ENCODE measurements at places on chromosomes 5 and 9.

- DNase-seq = peak; percentile 6
Measured at GRCh38 chr5:180830253-180831138, 27.9 kb upstream of the MGAT1 start.

DNA sequence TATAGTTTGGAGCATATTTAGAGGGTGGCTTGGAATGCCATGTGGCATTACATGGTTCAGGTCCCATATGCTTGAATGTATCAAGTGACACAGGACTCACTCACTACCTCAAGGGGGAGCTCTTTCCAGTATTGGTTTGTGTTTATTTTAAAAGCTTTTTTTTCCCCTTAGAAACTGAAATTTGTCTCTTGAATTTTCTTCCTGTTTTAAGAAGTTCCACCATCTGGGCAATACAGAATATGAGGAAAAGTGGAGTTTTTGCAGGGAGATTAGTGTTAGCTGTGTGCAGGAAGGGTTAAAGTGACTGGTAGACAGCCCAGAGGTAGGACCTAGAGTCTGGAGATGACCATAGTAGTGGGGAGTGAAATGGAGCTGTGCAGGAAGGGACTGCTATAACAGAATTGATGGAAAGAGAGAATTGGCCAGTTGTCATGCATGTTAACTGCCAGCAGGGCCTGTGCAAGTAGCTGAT, 36.6 kb downstream of the CTNNA1 start:
- DNase-seq = peak; percentile 22

DNA sequence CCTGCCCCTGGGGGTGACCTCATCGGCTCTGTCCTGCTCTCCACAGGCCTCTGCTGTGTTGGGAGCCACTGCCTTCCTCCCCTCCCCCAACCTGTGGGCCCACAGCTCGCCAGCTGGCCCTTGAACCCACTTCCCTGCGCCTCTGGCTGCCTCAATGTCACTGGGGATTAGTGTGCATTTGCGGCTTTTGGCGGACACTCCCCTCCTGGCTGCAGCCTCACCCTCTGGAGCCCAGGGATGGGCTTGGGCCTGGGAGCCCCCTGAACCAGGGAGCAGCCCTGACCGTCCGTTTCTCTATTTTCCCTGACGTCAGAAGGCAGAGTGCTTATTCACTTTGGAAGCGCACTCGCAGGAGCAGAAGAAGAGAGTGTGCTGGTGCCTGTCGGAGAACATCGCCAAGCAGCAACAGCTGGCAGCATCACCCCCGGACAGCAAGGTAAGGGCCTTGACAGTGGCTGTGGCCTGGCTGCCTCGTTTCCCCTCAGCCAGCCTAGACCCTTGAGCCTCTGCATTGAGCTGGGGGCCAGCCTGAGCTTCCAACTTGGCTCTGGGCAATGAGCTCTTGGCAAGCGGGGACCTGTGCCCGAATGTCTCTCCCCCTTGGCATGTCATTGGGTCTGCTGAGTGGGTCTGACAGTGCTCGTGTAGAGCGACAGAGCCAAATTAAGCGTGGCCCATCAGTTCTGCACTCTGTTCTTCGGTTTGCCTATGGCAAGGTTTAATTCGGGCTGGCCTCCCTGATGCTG, 73.1 kb downstream of the RGS3 start:
- DNase-seq = no peak

- DNase-seq = no peak
Measured at GRCh38 chr9:15373881-15374280, 48.8 kb upstream of the SNAPC3 start.

GRCh38 chr5:173679909-173680630, 63.6 kb upstream of the BOD1 start:
- no peak for DNase-seq

DNA sequence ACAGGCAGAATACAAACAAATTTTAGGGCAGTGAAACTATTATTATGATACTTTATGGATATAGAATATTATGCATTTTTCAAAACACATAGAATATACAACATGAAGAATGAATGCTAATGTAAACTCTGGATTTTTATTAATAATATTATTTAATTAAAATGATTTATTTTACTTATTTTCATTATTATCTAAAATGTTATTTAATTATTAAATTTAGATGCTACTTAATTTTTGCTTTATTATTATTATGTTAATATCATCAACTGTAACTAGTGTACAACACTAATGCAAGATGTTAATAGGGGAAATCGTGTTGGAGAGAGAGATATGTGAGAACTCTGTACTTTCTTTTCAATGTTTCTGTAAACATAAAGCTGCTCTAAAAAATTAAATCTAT, 39.3 kb upstream of the TENT4A start:
- DNase-seq = no peak

DNA sequence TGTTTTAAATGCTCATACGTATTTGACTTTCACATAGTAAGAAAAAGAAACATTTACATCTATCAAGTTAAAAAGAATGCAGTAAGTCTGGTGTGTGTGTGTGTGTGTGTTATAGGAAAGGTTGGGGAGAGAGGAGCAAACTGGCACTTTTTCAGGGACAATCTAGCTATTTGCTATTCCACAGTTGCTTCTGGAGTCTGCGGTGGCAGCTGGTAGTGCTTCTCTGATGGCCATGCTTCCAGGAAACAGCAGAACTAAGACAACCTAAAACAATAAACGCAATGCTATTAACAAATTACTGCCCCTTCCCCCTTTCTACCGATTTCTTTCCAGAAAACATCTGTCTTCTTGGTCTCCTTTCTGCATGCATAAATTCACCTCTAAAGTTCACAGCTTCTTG, 70.0 kb upstream of the CDH10 start:
- no peak for DNase-seq

DNA sequence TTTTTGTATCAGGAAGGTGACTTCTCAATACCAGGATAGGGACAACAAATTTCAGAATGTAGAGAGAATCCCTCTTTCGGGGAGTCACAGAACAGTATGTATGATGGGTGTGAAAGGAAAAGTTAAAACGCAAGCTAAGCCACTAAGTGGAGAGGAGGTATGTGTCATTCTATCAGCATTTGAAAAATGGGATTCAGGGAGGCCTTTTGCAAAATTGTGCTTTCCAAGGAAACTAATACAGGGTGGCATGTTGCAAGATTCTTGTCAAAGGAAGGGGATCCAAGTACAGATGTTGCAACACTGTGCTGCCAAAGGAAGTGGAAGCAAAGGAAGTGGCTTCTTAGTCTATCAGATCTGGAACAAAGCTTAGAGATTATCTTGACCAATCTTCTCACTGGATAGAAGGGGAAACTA, 12.6 kb upstream of the TNIP1 start:
- no peak for DNase-seq

DNA sequence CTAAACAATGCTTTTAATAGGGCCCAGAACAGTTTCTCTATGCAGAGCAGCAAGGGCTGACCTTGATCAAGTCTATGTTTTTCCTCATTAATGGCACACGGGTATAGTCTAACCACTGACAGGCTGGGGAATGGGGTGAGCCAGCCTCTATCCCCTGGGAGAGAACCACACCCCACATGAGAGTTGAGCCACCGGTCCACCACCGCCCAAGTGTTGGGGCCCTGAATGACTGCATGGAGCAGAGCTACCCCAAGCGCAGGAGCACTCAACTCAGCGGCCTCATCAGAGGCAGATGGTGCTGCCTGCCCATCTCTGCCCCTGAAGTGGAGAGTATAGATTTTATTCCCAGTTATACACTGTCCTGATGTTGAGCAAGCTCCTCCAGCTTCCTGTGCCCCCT, 247.9 kb upstream of the IRX1 start:
- DNase-seq = no peak

GRCh38 chr5:119398727-119399466, 43.1 kb downstream of the TNFAIP8 start:
- DNase-seq = no peak

- DNase-seq = no peak
Measured at GRCh38 chr5:119037496-119038215, 33.2 kb upstream of the DMXL1 start.

GRCh38 chr5:72379936-72380335, 59.8 kb downstream of the PTCD2 start:
- DNase-seq = no peak

GRCh38 chr5:45274241-45274640, 421.9 kb downstream of the HCN1 start:
- no peak for DNase-seq

DNA sequence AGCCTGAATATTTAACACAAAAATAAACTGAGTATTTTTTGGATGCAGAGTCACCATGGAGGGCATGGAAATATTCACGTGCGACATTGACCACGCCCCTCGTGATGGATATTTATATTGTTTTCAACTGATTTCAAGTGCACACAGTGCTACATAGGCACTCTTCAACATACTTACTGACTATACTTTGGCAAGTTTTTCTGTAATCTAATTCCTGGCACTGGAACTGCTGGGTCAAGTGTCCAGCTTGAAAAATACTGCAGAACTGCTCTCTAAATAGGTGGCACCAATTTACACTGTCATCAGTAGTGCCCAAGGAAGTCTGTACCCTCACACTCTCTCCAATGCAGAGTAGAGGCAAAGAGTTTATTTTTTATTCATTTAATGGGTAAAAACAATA, 65.1 kb downstream of the FBN2 start:
- DNase-seq = no peak

DNA sequence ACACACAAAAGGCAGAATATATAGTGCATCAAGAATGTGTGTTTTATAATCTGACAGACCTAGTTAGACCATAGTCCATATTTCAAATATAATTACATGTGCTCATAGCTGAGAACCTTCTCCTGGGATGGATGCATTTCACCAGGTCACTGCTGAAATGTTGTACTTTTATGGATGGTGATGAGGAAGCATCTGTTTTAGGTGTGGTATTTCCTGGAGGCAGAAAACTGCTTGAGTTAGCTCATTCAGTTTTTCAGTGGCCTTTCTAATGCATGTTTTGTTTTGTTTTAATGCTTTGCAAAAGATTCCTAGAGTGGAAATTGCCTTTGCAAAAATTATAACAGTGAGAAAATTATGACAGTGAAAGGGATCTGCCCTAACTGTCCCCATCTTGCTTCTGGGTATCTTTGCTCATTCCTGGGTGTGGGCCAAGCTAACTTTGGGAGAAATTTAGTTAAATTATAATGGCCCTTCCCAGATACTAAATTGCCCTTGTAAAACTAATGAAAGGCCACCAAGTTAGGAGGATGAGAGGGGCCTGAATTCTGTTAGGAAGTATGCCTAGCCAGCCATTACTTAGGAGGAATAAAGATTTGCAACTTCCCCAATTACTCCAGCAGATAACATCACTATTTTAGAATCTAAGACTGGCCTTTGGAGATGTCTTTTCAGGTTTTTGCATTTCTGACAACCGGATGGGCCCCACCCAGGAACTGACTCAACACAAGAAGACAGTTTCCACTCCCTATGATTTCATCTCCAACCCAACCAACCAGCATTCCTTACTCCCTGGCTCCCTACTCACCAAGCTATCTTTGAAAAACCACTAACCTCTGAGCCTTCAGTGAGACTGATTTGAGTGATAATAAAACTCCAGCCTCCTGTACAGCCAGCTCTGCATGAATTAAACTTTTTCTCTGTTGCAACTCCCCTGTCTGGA, 7.0 kb upstream of the IL12B start:
- no peak for DNase-seq

DNA sequence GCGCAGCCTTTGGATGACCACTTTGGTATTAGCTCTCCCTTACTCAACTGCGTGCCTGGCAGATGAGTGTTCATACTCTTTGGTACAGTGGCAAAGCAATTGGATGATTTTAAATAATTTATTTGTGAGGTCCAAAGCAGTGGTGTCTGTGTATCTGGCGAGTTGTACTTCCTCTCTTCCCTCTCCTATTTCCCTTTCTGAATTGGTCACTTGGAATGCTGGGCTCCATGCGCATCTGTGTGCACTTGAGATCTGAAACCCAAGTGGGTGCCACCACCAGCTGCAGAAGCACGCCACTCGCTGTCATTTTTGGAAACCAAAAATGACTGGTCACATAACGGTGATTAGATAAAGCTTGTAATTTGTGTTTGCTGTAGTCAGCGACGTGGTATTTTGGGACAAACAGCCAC, 386.0 kb upstream of the KLF4 start:
- DNase-seq = no peak

DNA sequence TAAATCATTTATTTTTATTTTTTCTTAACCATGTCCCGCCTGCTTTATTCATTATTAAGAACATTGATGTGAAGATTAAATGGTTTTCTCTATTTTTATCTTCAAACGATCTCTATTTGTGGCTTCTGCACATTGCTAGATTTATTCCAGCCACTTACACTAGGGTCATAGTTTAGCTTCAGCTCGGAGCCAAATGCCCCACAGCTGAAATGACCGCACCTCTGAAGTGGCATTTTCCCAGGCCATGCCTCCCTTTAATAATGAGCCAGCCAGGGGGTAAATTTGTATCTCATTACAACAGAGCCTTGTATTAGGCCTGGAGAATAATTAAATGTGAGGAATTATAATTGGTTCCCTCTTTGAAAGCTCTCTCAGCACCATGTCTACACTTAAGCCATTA, 89.4 kb downstream of the DOCK8 start:
- DNase-seq = no peak

DNA sequence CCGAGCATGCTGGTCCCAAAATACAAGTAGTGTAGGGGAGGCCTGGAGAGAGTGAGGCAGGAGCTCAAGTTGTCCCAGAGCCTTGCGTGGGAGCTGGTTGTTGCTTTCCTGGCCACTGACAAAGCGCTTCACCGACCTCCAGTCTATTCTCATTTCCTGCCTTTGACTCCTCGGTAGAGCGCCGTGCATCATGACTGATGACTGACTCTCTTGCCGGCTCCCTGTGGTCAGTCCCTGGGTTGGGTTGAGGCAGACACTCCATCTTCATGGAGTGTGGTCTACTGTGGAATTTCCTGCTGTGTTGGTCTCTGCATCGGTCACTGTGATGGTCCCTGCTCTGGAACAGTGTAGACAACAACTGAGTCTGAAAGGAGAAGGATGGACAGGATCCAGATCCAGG, 175.1 kb upstream of the S1PR3 start:
- no peak for DNase-seq

GRCh38 chr5:75242067-75242466, 5.4 kb upstream of the ANKRD31 start:
- no peak for DNase-seq

GRCh38 chr5:68380078-68380477, 164.5 kb downstream of the PIK3R1 start:
- DNase-seq = no peak

DNA sequence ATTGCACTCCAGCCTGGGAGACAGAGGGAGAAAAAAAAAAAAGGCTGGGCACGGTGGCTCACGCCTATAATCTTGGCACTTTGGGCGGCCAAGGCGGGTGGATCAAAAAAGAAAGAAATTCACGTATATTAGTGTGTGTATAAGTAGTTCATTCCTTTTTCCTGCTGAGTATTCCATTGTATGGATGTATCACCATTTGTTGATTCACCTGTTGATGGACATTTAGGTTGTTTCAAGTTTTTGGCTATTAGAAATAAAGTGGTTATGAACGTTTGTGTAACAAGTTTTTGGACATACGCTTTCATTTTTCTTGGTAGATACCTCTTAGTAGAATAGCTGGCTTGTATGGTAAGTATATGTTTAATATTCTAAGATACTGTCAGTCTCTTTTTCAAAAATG, 28.5 kb downstream of the ZNF131 start:
- no peak for DNase-seq

DNA sequence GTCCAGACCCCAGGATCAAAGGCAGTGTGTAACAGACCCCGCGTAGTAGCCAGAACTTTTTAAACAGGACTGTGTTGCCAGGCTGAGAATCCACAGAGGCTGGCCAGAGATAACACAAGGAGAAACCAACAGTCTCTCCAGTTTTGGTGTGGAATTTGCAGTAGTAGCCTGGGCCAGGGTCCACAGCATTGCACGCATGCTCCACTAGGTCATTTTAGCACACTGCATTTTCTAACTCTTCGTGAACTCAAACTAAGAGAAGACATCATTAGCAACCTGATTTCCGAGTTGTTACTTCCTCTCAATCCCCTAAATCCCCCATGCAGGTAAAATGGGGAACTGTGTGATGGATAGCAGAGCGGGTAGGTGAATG, 119.6 kb downstream of the BOD1 start:
- DNase-seq = no peak
